AG04450 (cell line): ENCODE measurements at places on chromosomes 3 and 15. TPM values are rescaled to one million over a fixed set of nuclear protein-coding genes. Genes with fewer than 3 reads are reported as not detected.

- no peak for DNase-seq
Measured at GRCh38 chr3:118543832-118544231, 490.8 kb downstream of the IGSF11 start.

DNA sequence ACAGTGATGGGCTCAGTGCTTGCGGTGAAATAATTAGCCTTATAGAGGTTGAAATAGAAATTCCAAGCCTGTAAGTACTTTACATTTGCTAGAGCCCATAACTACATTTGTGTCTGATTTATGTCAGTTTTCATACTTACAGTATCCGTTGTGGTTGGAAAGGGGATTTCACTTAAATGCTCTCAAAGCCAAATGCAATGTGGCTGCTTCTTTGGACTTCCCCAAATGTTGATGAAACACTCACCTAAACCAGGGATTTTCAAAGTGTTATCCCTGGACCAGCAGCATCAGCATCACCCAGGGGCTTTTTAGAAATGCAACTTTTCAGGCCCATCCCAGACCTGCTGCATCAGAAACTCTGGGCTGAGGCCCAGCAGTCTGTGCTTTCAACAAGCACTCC lies 378.7 kb downstream of the MCTP2 start:
- DNase-seq, result no peak

DNA sequence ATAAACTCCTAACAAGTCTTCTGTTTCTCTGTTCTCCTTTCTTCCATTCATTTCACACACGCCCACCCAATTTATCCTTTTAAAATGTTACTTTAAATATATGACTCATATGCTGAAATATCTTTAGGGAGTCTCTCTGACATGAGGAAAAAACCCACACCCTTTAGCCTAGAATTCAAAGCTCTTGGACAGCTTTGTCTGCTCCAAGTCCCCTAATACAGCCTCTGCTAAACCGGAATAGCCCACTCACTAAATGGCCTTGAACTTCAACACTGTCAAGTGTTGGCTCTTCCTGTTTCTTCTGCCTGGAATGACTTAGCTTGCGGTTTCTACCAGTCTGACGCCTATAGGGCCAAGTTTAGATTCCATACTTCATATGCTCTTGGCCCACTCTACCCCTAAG lies 3.3 kb upstream of the CD96 start:
- DNase-seq, result no peak

Gene SCN5A
- 0.63 and 1.4 TPM in 2 replicates for polyA plus RNA-seq

DNA sequence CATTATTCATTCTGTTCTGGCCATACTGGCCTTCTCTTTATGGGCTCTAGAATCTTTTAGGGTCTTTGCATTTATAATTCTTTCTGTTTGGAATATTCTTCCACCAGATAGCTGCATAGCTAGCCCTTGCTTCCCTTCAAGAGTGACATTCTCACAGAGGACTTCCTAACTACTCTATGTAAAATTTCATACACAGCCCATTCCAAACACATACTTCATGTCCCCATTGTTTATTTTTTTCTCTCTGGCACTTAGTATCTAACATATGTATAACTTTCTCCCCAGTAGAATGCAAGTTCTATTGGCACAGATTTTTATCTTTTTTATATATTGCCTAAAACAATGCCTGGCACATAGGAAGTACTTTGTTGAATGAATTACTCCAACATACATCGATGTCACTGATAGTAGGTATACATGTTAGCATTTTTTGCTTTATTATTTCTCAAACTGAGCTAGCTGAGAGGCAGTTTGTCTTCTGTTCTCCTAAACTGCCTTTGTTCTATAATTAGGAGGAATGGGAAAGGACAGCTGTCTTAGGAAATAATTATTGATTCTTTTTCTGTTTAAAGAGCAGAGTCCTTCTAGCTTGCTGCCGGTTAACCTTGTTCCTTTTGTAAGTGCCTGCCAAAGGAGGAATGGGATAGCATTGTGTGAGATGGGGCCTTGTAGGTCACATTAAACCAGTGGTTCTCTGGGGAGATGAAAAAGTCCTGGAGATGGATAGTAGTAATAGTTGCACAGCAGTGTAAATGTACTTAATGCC lies 7.9 kb downstream of the FAM162A start:
- DNase-seq, result no peak

Gene PLCH1
- polyA plus RNA-seq, result 0.04 TPM in 1 of 2 replicates, not detected in the other

Gene ABI3BP
- polyA plus RNA-seq, result 5.3 and 9.3 TPM in 2 replicates

- no peak for DNase-seq
Measured at GRCh38 chr15:39331584-39331983, 249.3 kb upstream of the THBS1 start.

GRCh38 chr3:4019501-4019900 lies 220.3 kb downstream of the LRRN1 start:
- DNase-seq, result no peak

- DNase-seq, result no peak
Measured at GRCh38 chr15:101502572-101503295, 13.2 kb upstream of the PCSK6 start.

Gene CRELD1
- 29.5 TPM in 2 replicates for polyA plus RNA-seq

- DNase-seq, result no peak
Measured at GRCh38 chr15:81386947-81387346, 12.9 kb upstream of the TMC3 start.

- DNase-seq, result no peak
Measured at GRCh38 chr3:152299249-152299976, 30.7 kb downstream of the MBNL1 start.

GRCh38 chr3:13069495-13069894 lies 3.7 kb downstream of the IQSEC1 start:
- DNase-seq, result no peak

GRCh38 chr15:91100814-91101607 lies 954 bp downstream of the SV2B start:
- DNase-seq, result no peak

GRCh38 chr3:23704298-23704697 lies 101.5 kb upstream of the UBE2E1 start:
- DNase-seq, result no peak

Gene KLF15
- polyA plus RNA-seq, result 0.38 and 0.53 TPM in 2 replicates

DNA sequence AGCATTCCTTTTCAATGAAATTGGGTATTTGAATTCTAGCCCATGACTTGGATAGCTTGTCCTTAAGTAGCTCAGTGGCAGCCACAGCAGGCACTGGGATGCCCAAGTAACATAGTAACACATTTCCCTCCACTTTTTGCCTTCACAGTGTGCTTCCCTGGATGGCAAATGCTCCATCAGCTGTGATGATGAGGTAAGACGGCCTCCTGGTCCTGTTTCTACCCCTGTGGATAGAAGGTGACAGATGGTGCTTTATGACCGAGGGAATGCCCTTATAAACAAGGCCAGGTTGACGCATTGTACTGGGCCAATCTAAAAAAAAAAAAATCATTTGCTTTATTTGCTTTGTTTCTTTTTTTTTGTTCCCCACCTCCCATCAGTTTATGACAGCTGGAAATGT lies 41.8 kb upstream of the LRTM1 start:
- DNase-seq, result no peak

DNA sequence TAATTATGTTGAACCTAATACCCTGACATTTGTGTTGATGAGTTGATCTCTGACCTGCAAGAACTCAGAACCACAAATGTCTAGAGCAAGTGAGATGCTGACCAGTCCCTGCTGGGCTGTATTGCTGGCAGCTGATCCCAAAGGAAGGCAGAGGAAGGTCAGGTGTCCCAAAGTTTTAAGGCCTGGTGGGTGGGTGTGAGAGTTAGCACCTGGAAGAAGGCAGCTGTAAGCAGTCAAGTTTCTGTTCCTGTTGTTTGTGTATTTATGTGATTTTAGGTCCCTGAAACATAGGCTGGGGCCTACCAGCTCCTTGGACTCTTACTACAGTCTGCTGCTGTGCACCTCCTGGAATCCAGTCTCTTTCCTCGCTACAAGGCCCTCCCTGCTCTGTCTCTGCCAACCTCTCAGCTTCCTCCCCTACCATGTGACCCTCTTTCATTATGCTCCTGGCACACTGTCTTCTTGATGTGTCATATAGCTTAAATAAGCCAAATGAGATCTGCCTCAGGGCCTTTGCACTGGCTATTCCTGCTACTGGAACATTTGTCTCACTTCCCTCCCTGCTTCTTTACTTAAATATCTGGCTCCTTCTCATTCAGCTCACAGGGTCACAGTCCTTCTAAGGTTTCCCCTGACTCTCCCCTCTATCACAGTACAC lies 31.0 kb upstream of the ATOSA start:
- no peak for DNase-seq

GRCh38 chr3:1172644-1173043 lies 79.8 kb downstream of the CNTN6 start:
- DNase-seq, result no peak

Gene FBXL2
- 14.4 and 14.9 TPM in 2 replicates for polyA plus RNA-seq

GRCh38 chr3:56800832-56801661 lies 702 bp downstream of the ARHGEF3 start:
- no peak for DNase-seq

Gene TEX55
- not detected in 2 replicates for polyA plus RNA-seq

Gene OIP5
- 2.9 and 3.9 TPM in 2 replicates for polyA plus RNA-seq

DNA sequence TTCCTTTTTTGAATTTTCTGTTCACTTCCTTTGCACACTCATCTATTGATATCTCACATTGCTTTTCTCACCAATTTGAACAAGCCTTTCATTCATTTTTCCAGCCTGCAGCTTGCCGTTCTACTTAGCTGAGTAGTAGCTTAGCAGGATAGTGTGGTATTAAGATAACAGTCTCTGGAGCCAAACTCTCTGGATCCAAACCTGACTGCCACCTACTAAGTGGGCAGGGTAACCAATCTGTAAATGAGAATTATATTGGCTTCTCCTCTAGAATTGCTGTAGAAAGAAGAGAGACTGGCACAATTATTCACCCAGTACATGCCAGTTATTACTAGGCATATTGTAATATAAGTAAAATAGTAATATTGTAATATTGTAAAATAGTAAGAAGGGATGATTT lies 40.5 kb downstream of the AQP9 start:
- no peak for DNase-seq

- no peak for DNase-seq
Measured at GRCh38 chr3:34073961-34074360, 275.5 kb downstream of the PDCD6IP start.

Gene THSD4
- polyA plus RNA-seq, result 45.8 and 57.2 TPM in 2 replicates

Gene TERC
- polyA plus RNA-seq, result not detected in 2 replicates

DNA sequence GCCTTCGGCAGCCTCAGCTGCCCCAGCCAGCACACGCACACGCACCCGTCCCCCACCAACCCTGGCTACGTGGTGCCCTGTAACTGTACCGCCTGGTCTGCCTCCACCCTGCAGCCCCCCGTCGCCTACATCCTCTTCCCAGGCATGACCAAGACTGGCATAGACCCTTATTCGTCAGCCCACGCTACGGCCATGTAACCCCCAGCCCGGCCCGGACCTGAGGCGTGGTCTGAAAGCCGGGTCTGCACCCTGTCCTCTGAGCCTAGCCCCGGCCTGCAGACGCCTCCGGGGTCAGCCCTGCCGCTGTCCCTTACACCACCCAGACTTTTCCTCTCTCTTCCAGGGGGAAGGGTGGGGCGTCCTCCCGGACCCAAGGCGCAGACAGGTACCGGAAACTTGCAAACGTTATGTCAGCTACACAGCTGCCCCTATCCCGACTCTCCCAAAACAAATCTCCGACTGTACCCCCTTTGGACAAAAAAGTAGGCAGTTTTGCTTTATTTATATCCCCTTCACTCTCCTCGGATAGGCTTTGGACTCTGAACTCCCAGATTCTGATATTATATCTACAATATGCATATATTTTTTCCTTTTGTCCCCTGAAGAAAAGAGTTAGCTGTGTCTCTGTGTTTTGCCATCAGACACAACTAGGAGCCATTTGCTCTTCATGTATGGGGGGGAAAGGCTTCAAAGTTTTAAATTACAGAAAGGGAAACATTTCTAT lies 1.4 kb downstream of the SOX14 start:
- DNase-seq, result no peak
